Fibroblast of skin of left quadriceps (primary cell): ENCODE measurements at places on chromosomes 1 and 21.

DNA sequence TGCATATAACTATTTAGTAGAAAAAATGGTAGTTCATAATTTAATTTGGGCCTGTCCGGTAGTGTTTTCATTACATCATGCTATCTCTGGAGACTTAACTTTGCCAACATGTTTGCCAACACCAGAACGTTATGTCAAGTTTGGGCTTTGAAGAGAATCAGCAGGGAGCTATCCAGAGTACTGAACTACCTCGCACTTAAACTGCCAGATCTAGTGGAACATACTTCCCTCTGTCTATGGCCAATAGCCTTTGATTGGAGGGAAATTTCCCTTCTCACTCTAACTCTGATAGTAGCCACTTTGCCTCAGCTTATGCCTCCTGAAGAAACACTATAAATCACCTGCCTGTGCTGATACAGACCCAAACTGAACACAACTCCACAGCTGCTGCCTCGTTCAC, 10.0 kb downstream of the LRRC53 start:
- peak; percentile 17 for DNase-seq

DNA sequence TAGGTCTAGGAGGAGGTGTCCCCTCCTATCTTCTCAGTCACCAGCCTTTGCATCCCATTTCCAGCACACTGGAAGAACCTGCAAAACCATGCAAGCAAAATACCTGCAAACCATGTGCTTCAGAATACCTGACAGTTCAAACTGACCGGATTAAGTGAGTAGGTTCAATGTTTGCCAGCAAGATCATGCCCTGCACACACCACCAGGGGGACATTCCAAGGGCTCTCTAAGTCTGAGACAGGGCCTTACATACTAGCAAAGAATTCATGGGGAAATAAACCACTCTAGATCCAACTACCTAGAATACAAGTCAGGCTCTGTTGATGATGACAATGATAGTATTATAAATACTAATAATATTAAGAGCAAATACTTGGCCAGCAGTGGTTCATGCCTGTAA, 27.6 kb downstream of the INPP5B start:
- no peak for DNase-seq

DNA sequence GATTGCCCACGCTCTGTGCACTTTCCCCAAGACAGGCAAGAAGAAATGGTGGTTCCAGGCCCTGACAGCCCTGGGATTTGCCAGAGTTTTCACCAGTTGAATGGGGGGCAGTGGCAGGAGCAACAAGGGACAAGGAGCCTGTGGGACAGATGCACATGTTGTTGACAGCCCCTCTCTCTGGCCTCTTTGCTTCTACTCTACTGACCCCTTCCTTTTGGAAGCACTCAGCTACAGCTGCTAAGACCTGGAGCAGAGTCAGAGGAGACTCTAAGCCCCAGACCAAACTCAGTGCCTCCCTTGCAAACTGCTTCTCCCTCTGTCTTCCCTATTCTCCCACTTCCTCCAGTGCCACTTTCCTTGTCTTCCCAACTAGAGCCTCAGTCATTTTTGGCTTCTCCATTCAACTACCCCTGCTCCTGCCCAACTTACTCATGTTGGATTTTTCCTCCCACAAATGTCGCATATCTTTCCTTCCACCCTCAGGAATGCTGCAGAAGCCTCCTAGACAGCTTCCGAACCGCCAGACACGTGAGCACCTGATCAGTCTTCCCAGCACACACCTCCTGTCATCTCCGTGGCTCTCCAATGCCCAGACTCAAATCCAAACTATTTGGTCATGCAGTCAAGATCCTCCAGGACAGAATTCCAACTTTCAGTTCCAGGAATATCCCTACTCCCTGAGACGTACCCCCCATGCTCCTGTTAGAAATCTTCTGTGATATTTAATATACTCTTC, 9.1 kb downstream of the INKA2 start:
- DNase-seq = no peak

DNA sequence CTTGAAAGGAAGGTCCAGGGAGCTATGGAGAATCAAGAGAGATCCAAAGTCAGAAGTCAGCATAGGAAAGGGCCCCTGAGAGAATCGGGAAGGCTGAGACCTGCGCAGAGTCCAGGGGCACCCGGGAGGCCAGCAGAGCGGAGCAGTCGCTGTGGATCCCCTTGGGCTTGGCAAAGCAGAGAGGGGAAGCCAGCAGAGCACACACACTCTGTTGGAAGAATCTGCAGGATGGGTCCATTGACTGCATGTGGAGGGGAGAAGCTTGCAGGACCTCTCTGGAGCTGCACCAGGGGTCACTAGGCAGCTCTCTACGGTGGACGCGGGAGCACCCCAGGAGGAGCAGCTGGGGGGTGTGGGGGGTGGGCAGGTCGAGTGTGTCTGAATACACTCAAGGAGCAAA, 6.4 kb downstream of the RIPK4 start:
- no peak for DNase-seq
